Hindlimb muscle (tissue), 1 donor: ENCODE measurements at places on chromosomes 7 and 10.

DNA sequence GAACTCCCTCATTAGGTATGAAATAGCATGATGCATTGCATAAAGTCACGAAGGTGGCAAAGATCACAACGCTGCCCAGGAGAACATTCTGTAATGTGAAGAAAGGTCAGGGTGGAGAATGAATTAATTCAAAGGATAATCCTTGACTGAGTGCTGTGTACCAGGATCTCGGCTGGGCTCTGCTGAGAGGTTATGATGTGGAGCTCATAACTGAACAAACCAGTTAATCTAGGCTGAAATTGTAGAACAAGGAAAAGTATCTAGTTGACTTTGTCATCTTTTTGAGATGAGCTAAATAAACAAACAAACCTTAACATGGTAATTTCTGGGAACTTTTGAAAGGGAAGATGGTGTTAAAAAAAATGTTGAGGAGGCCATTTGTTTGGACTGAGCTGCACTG lies 6.1 kb downstream of the MSMB start:
- no peak for DNase-seq

DNA sequence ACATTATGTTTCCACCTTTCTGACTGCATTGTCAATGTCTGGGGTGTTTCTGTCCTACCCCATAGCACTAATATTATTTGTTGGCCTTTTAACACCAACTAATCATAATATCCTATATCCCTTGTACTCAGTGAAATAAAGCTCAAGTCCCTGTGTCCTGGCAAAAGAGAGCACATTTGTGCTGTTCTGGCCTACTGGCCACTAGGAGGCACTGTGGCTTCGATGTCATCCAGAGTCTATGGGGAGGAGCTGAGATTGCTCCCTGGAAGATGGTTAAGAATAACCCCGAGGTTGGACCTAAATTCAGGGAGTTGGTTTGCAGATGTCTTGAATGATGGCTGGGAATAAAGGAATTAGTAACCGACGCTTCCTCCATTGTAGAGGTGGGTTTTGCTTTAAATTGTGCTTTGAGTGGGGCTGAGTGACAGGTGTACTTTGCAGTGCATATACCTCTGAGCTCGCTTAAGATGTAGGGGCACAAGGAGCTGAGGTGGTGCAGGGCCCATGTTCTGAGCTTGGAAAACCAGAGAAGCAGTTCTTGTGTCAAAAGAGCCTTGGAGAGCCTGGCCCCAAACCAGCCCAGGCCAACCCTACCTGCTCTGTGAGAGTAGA lies 191.2 kb upstream of the PRSS1 start:
- no peak for DNase-seq

DNA sequence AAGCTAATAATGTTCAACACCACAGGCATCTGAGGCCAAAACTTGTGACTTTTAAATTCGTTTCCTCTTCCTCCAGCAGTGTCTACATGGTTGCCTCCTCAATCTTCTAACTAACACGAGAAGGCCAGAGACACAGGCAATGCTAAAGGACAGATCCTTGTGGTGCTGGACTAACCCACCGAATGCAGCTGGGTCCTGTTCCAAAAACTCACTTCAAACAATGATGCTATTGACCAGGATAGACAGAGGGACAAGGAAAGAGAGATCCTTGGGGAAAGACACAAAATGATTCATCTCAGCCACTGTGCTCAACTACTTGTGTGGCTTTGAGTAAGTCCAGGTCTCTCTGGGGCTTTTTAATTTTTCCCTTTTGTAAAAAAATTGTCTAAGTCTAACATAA lies 107.6 kb downstream of the KCNMA1 start:
- DNase-seq = no peak

GRCh38 chr10:60907236-60907635 lies 36.7 kb downstream of the RHOBTB1 start:
- no peak for DNase-seq

GRCh38 chr7:75729851-75730274 lies 8.9 kb downstream of the HIP1 start:
- DNase-seq = no peak

DNA sequence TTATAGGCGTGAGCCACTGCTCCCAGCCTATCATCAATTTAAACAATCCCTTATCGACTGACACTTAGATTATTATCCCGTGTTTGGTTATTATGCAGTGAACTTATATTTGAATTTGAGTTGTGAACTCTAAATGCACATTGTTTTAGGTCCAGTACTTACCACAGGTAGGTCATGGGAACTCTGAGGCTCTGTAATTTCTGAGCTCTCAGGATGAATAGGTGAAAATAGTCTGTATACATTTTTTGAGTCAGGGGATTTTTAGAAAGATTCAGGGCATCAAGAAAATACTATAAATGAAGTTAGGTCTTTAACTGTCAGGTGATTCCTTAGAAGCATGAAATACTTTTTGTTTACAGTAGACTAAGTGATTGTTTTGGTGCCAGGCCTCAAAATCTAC lies 8.8 kb downstream of the CCDC136 start:
- no peak for DNase-seq

DNA sequence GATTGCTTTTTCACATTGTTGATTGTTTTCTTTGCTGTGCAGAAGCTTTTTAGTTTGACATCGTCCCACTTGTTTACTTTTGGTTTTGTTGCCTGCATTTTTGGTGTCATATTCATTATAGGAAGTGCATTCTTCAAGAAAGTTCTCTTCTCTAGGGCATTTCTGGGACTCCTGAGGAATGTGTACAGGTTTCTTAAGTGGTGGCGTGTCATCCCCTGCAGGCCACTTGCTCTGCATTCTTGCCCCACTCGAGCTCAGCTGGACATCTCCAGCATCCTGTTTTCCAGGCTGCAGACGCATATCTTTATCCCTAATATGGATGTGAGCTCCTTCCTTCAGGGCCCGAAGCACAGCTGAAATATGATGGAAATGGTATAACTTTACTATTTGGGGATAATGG lies 255.6 kb upstream of the HABP2 start:
- DNase-seq = no peak

GRCh38 chr10:71366690-71367089 lies 30.0 kb upstream of the CDH23 start:
- DNase-seq = no peak

- DNase-seq = no peak
Measured at GRCh38 chr7:54833001-54833467, 74.0 kb upstream of the SEC61G start.

DNA sequence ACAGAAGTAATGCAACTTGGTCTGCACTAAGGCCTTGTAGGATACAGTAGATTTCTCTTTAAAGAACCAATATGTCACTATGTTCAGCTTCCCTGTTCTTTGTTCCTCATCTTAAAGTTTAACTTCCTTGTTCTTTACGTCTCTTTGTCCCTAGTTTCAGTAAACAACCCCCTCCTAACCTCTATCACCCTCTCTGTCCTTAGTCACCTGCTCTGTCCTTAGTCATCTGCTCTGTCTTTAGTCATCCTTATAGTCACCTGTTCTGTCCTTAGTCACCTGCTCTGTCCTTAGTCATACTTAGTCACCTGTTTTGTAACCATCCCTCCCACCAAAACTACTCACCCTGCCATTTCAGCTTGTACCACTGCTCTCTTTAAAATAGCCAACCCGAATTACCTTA lies 144.6 kb upstream of the TMEM106B start:
- no peak for DNase-seq
